ENCODE measurements at places on chromosomes 11 and 22.
A peak's percentile ranks its signal among the peaks of the same experiment; 100 is the strongest.

- DNase-seq: peak; percentile 96
Measured at GRCh38 chr11:62472063-62472884, 53.4 kb downstream of the SCGB1A1 start.

DNA sequence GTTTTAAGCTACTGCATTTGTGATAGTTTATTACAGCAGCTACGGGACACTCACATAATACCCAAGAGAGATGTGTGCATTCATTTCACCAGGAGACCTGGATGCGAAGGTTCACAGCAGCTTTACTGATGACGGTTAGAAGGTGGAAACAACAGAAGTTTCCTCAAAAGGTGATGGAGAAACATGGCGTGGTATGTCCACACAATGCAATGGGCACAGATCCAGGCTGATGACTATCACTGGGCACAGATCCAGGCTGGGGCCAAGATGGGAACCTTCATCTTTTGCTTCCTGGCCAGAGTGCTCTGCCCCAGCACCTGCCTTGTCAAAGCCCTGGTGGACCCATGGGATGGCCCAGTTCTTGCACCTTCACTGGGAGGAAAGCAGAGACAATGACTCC lies 30.6 kb upstream of the RFPL3 start:
- no peak for DNase-seq

- no peak for DNase-seq
Measured at GRCh38 chr11:11477695-11478420, 124.8 kb upstream of the CSNK2A3 start.

GRCh38 chr11:116167706-116168458 lies 604.9 kb downstream of the BUD13 start:
- DNase-seq: no peak

DNA sequence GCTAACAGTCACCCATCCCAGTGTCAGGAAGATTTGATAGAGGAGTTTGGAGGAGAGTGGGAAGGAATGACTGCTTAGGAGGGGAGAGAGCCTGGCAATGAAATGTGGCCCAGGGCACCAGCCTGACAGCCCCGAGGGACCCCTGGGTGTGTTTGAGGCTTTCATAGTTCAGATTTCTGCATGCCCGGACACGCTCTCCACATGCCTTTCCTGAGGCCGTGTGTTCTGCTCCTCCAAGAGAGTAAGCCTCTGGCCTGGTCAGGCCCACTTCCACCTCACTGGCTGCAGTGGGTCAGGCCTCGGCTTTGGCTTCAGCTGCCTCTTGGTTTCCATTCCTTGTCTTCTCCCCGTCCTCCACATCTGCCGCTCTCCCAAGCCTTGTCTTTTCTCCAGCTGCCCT lies 78.4 kb downstream of the C22orf31 start:
- DNase-seq: no peak

GRCh38 chr22:30694171-30694639 lies 469 bp upstream of the OSBP2 start:
- DNase-seq: no peak

GRCh38 chr11:2886191-2886894 lies 768 bp upstream of the CDKN1C start:
- no peak for DNase-seq

DNA sequence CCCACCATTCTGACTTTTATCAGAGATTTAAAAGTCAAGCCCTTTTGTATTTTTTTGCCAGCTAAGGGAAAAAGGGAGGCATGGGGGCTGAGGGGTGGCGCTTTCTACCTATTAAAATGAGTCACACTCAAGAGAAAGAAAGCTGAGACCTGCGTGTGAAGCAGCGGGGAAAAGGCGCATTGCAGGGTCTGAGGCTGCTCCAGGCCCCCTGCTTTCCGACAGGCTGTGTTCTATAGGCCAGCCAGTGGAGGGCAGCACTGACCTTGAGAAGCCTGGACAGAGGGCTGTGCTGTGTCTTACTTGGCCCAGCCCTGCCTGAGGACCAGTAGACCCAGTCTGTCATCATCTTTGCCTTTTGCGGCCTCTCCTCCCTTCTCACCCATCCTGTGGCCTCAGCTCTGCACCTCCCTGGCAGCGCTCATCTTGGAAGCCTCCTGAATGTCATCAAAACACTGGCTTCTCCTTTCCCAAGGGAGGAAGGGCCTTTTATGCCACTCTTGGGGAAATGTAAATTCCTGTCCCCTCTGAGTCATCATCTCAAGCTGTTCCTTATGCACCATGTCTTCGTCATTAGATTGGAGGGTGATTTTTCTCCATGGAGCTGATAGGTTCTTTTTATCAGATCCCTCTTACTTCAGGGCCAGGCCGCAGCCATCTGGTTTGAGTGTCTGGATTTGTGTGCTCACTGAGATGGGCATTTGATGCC lies 12.6 kb upstream of the MAPK8IP1 start:
- DNase-seq: peak; percentile 82

- peak; percentile 23 for DNase-seq
Measured at GRCh38 chr11:926341-926916, 759 bp downstream of the AP2A2 start.

GRCh38 chr22:40289991-40290459 lies 56.3 kb upstream of the ADSL start:
- no peak for DNase-seq

GRCh38 chr11:110311783-110312579 lies 15.6 kb upstream of the RDX start:
- no peak for DNase-seq

DNA sequence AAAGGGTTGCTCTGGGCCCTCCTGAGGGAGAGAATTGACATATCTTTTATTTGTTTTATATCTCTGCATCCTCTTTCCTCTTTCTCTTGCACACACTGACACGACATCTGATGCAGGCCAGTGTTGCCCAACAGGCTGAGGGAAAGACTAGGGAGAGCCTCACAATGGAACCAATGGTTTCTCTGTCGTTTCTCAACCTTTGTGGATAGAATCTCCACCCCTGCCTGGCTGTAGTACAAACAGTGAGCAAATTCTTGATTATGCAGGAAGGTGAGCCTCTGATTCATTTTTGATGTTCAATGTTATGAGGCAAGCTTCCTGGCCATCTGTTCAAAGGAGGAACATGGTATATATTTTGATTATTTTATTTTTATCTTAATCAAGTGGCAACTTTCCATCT lies 49.8 kb upstream of the PLET1 start:
- DNase-seq: no peak

DNA sequence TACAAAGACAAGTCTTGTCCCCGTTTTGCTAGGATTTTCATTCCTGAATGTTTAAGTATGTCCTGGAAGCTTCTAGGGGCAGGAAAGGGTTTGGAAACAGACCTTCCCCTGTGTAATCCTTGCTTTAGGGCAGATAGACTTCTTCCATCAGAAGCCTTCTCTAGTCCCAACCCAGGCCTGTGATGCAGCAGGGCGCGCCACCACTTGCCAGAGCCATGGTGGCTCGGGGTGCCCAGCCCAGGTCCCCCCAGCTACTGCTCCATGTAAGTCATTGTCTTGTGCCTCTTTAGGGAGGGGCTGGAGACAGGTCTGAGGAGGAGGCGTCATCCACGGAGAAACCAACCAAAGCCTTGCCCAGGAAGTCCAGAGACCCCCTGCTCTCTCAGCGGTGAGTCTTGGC lies 4.3 kb downstream of the NOL12 start:
- DNase-seq: no peak

DNA sequence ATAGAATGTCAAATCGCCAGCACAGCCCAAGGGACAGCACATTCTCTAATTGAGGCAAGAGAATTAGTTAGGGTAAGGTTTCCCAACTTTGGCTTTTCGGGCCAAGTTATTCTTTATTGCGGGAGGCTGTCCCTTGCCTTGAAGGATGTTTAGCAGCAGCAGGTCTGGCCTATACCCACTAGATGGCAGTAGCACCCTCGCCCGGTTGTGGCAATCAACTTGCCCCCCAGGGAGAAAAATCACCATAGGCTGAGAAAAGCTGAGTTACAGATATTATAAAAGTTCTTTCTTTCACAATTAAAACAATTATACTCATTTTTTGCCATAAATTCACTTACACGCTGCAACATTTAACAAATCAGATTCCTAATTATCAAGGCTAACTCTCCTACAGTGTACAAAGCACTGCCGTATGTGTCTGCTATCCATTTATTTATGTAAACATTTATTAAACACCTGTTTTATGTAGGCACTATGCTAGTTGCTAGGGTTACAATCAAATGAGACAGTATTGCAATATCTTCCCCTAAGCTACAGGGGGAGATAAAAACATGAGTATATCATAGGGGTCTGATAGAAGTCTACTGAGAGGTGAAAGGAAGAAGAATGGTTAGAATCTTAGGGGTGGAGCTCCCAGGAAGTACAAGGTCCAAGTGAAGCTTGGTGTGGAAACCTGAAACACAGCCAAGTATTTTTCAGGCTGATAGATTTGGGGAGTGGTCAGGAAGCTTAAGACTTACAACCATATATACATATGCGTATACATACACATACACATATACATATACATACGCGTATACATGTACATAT lies 452.3 kb downstream of the RAB38 start:
- no peak for DNase-seq

DNA sequence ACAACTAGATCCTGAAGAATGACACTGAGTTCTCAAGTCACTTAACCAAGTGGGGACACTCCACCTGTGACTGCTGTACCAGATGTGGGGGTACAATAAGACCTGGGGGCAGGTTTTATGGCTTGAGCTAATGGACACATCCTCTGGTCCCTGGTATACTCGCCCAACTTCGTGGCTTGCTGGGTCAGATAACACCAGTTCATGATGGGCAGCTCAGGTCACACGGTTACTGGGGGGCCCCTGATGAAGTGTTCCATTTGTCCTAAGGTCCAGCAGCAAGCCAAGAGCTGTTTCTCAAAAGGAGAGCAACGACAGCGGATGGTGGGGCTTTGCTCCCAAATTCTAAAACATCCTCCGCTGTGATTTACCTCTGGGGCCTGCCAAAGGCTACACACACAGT lies 1368.4 kb downstream of the BRD1 start:
- DNase-seq: no peak

DNA sequence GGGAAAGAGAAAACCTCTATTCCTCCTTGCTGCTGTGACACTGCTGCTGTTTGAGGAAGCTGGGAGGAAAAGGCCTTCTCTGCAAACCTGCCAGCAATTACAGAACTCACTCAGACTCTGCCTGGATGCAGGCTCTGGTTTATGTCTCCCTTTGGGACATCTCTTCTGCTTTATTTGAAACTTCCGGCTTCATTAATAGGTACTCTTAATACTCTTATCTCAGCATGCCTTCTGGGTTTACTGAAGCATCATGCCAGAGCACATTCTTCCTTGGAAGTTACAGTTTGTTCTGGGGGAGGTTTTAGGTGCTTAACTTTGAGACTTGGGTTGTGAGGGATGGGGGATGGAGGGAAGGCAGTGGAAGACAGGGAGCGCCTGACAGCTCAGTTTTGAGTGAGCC lies 79.9 kb downstream of the NAV2 start:
- DNase-seq: no peak

DNA sequence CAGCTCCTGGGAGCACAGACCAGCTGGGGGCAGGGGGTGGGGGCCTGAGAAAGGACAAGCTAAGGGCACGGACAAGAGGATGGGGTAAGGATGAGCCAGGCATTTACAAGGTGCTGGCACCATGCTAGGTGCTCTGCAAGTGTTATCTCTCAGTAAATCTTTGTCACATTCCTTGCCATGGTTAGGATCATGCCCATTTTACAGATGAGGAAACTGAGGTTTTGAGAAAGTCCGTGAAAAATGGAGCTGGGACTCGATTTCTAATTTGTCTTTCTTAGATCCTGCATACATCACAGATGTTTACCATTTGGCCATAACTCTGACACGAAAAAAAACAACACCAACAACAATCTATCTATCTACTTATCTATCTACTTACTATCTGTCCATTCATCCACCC lies 429.7 kb downstream of the MIAT start:
- no peak for DNase-seq

- DNase-seq: no peak
Measured at GRCh38 chr11:131370090-131370751, at the start of gene NTM. Gene NTM (plus strand): TSS chr11:131370615.

DNA sequence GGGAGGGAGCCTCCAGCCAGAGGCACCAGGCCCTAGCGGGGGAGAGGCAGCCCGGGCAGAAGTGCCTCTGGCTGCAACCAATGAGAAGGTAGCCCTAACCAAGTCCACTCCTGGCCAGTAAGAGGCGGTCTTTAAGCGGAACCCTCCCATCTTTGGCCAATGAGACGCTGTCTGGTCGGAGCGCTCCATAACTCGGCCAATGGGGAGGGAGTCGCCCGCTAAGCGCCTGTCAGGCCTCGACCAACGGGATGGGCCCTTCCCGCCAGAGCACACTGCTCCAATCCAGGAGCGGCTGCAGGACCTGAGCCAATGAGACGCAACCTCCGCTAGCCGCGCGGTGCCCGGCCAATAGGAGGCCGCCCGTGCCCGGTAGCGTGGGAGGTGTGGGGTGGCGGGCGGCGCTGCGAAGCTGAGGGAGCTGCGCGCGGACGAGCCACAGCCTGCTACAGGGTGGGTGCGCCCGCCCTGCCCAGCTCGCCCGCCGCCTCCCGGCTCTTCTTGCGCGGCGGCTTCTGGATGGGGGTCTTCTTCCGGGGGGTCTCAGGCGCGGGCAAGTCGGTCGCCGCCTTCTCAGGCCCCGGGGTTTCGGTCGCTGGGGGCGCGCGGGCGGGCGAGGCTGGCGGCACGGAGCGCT lies 12.6 kb downstream of the SCARF2 start:
- no peak for DNase-seq

- no peak for DNase-seq
Measured at GRCh38 chr11:17792161-17792560, 57.6 kb downstream of the KCNC1 start.

GRCh38 chr11:134390706-134391569 lies 21.1 kb downstream of the B3GAT1 start:
- DNase-seq: no peak

- DNase-seq: peak; percentile 57
Measured at GRCh38 chr11:69437001-69437875, 44.2 kb upstream of the LINC01488 start.

- no peak for DNase-seq
Measured at GRCh38 chr11:128289048-128289447, 298.3 kb downstream of the ETS1 start.

DNA sequence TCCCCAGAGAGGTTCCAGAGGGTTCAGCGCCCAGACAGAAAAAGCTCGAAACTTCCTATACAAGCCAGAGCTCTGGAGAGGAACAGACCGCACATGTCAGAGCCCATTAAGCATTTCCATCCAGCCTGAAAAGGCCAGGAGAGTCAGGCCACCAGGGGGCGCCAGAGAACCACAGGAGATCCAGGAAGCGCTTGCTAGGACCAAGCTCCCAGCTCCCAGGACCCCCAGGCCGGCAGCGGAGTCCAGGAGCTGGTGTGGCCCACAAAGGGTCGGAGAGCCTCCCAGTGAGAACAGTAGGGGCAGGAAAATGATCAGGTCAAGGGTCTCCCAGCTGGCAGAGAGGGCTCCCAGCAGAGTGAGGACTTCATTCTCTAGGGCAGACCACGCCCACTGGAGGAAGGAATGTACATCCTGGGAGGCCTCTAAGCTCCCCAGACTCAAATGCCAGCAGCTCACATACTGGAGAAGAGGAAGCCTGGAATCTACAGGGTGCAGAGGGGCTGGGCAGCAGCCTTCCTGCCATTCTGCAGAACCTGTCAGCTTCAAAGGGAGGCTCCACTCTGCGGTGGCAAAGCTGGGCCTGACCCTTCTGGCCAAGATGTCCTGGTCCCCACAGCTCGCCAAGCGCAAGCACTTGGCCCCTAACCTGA lies 2.1 kb upstream of the MEI1 start:
- DNase-seq: peak; percentile 55

- no peak for DNase-seq
Measured at GRCh38 chr11:12083380-12083779, 27.0 kb upstream of the MICAL2 start.

- no peak for DNase-seq
Measured at GRCh38 chr11:20114588-20114987, 45.7 kb downstream of the DBX1 start.

GRCh38 chr22:38753948-38754750 lies 1.6 kb downstream of the SUN2 start:
- no peak for DNase-seq

GRCh38 chr11:99464985-99465384 lies 444.2 kb downstream of the CNTN5 start:
- no peak for DNase-seq
